Activated naive CD4-positive, alpha-beta T cell treated with anti-CD3 and anti-CD28 coated beads, Interleukin-2, amount 50 U/mL, for 72 hours (primary cell): ENCODE measurements at places on chromosomes 7 and 10. TPM values are rescaled to one million over a fixed set of nuclear protein-coding genes. Genes with fewer than 3 reads are reported as not detected.

Gene INMT
- 0.33 TPM for total RNA-seq

Gene SPDYE1
- total RNA-seq, result not detected

Gene PAX4
- total RNA-seq, result not detected

Gene CYP2C9
- total RNA-seq, result not detected

Gene C10orf105
- total RNA-seq, result 0.68 TPM

Gene FAM237B
- total RNA-seq, result not detected

Gene FXYD4
- total RNA-seq, result not detected

Gene VAX1
- not detected for total RNA-seq

Gene HOXA9
- not detected for total RNA-seq

Gene C10orf67
- 0.23 TPM for total RNA-seq

Gene CALML3
- total RNA-seq, result not detected

Gene SLC16A9
- total RNA-seq, result 1.0 TPM
